ENCODE measurements at places on chromosomes 1 and 21.

DNA sequence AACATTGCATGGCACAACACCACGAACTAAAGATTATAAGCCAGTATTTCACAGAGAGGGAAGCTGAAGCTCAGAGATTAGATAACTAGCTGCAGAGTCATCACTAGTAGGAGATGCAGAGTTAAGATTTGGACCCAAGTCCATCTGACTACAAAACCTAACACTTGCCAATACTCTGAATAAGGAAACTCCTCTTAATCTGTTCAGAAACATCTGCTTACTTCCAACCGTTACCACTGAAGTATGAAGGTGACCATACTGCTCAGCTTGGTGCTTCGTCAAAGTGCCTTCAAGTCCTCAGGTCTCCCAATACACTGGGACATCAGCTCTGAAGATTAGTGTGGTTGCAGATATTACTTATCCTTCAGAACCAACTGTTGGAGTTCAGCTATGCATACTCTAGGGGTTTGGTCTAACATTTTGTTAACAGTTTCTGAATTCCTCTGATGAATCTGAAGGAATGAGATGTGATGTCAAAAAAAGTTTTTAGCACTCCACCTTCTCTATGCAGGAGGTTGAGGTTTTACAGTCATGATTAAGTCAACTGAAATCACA is 179.6 kb downstream of the TPR start:
- no peak for DNase-seq

GRCh38 chr1:31783846-31784245 is 19.7 kb upstream of the ADGRB2 start:
- no peak for DNase-seq

DNA sequence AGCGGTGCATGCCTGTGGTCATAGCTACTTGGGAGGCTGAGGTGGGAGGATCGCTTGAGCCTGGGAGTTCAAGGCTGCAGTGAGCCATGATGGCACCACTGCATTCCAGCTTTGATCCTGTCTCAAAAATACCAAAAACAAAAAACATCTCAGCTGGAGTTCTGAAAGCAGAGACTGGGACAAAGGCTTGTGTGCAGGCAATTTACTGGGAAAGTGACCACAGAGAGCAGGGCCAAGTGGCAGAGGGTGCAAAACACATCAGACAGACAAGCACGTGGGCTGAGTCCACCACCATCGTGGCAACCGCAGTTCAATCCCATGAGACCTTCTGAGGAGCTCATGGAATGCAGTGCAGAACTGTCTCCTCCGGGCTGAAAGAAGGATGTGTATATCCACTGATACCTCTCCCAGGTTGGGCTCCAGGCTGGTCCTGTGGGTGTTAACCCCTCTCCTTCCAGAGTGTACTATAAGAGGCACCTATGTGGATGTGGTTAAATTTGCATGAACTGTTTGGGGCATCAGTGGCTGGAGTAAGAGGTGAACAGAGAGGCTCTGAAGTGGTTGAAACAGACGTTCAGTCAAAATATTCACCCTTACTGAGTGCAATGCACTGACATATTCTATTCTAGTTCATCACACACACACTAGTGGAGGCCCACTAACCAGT is 10.8 kb downstream of the PIGP start:
- DNase-seq: no peak

- DNase-seq: no peak
Measured at GRCh38 chr21:27532076-27532475, 565.2 kb upstream of the ADAMTS5 start.

- DNase-seq: no peak
Measured at GRCh38 chr1:48527051-48527450, 55.0 kb upstream of the SPATA6 start.

- DNase-seq: no peak
Measured at GRCh38 chr1:157682710-157683437, 17.7 kb downstream of the FCRL3 start.

- no peak for DNase-seq
Measured at GRCh38 chr1:243345205-243345604, 89.4 kb downstream of the SDCCAG8 start.

DNA sequence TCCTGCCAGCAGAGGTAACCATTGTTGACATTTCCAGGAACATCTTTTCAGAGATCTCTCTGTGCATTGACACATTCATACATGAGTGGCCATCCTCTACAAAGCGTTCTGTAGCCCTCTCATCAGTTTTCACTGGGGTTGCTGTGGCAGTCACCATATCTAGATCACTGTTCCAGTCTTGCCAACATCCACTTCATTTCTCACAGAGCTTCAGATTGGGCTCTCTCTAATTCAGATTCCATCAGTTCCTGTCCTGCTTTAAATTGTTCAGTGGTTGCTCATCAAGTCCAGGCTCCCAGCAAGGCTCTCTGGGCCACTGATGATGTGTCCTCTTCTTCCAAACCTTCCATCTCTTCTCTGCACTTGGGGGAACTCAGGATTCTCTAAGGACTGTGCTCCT is 173.7 kb downstream of the KCNJ6 start:
- DNase-seq: no peak

DNA sequence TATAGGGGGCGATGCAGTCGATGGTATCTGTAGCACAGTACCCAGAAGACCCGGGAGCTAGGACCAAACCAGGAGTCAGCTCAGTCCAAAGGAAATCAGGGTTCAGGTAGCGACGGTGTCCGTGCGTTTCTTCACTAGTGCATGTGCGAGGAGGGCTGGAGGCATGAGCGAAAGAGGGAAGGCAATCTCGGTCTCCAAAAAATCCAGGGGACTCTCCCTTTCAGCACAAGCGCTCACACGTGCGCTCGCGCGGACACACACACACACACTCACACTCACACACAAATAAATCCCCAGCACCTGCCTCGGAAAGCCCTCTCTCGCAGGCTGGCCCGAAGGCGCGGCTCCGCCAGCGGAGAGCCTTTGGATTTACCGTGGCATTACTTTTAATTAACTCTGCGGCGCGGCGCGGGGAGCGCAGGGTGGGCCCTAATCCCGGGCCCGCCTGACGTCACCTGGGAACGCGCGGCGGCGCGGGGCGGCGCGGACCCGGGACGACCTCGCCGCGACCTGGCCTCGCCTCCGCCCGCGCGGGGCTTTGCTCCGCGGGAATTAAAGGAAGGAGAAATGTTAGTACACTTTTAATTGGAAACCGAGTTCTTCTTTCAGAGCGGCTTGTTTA is 121.2 kb downstream of the LMX1A start:
- DNase-seq: no peak

GRCh38 chr1:193189442-193190095 is 3.2 kb upstream of the B3GALT2 start:
- DNase-seq: no peak

GRCh38 chr1:158045639-158046038 is 52.2 kb downstream of the KIRREL1 start:
- no peak for DNase-seq

DNA sequence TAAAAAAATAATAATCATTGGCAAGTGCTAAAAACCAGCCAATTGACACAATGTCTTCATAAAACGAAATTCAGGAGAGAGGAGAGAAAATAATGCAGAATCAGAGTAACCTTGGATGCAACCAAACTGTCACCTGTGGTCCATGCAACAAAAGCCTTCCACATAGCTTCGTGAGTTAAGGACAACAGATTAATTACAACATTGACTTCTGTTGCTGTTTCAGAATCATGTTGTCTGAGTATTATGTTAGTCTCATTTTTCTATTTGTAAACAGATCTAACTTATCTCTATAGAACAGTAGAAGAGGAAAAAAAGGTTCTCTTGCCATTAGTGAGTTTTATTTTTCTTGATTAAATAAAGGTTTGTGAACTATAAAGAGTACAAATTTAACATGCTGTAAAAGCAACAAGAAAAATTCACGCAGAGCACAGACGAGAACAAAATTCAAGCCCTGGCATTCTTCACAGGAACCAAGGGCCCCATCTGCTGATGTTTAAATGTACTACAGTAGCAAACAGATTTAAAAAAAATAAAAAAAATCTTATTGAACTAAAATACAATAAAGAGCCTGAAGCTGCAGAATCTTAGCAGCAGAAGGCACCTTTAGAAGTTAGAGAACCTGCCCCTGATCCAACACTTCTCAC is 381.1 kb upstream of the PKN2 start:
- peak; percentile 13 for DNase-seq

DNA sequence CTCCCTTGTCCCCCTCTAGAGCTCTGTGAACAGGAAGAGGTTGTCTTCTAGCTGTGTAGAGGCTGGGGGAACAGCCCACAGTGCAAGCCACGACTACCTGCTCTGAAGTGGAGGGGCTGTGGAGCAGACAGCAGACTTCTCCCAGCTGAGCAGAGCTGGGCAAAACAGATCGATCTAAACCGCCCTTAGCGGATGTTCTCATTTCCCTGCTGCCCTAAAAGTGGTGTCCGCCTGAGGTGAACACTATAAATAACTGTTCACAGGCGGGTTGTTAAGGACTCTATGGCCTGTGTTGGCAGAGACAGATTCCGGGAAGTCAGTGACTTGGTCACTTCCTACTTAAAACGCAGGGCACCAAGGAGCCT is 203.2 kb downstream of the RHOU start:
- DNase-seq: no peak

GRCh38 chr1:156149374-156150332 is 3.7 kb upstream of the SEMA4A start:
- no peak for DNase-seq

All from NCI-H1436 (cell line).